SW480 (cell line): ENCODE measurements at places on chromosomes 2 and 18.

GRCh38 chr2:49286726-49287125, 132.4 kb upstream of the FSHR start:
- no peak for DNase-seq

- no peak for DNase-seq
Observed at GRCh38 chr18:30582078-30582477, 460.5 kb downstream of the DSC3 start.

GRCh38 chr2:152791979-152792378, 73.6 kb downstream of the ARL6IP6 start:
- DNase-seq: no peak

DNA sequence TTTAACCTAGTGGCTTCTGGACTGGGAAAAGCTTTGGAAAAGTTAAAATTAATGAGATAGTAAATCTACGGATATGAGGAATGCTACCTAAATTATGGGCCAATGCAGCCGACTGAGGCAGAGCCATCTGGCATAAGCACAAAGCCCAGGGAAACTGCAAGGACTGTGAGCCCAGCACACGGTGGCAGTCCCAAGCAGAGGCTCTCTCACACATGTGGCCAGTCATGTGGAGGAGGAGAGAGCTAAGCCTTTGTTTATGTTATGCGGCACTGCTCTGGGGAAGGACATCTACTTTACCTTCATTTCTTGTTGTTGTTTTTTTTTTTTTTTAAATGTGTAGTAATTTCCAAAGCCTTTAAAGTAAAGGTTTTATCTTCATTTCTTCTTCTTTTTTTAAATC, 267.0 kb downstream of the STK39 start:
- DNase-seq: no peak

DNA sequence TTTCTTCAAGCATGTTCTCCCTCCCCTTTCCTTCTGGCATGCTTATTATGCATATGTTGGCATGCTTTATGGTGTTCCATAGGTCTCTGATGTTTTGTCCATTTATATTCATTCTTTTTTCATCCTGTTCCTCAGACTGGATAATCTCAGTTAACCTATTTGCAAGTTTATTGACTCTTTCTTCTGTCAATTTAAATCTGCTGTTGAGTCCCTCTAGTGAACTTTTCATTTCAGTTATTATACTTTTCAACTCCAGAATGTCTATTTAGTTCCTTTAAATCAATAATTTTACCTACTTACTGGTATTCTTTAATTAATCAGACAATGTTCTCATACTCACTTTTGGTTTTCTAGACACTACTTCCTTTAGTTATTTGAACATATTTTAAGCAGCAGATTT, 101.2 kb downstream of the GALNT14 start:
- no peak for DNase-seq

DNA sequence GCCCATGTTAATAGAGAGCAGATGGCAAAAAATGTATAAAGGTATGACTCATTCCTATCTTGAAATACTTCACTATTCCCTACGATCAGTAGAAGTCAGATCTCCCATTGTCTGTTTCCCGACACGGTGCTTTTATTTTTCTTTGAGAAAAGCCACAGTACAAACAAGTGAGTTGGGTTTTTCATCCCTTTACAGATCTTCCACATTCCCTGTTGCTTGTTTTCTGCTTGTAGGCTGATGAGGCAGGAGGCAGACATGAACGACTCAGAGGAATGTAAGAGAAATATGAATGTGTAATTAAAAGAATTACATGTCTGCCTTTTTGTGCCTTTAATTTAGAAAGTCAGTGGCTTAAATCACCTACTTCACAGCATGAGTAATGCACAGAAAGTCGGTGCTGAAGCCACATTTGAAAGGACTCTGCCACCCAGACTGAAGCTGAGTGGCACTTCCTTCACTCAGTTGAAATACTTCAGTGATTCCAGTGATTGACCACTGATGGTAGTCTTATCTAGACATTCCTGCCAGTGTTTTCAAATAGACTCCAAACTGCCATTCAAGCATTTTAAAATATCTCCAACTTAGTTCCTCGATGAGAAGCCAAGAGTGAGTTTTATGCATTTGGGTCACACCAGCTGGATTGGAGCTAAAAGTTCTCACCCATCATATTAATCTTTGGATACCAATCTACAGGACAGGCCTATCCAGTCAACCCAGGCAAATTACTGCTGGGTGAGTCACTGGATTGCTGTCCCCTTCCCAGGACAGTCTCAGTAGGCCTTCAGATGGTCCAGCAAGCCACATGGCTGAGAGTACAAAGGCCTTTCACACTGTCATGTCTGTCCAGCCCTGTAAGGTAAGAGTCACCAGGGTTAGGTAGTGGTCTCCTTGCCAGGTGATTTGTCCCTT, 79.0 kb downstream of the COLEC12 start:
- DNase-seq: peak; percentile 26

DNA sequence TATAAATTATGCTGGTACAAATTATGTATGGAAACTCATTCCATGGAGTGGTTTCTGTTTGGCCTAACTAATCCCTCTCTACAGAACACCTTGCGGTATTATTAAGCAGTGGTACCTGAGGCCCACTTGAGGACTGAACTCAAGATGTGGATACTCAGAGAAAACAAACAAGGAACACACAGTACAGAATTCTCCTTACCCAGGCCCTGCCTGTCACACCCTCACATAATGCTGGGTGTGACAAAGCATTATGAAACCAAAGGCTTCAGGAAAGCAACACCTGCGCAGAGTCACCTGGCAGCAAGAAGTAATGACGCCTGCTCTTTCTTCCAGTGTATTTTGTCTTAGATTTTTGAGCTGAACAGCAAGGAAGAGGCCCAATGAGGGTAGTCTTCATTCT, 264.7 kb downstream of the PAX3 start:
- DNase-seq: no peak

- no peak for DNase-seq
Observed at GRCh38 chr2:156526950-156527636, 90.9 kb downstream of the GPD2 start.

DNA sequence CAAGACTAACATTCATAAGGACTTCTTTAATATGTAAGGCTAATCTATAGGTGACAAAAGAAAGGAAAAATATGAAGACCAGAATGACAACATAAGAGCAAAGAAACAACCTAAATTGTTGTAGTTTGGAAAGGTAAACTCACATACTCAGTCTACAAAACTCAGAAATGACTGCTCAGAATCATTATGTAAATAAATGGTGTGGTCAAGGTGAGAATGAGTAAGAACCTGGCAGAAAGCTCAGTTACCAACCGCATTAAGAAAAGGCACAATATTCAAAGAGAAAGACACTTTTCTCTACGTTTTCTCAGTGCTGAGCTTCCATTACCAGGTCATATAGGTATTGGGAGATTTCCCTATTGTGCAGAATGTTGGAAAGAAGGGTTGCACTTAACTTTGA, 15.8 kb downstream of the ATF2 start:
- DNase-seq: no peak

DNA sequence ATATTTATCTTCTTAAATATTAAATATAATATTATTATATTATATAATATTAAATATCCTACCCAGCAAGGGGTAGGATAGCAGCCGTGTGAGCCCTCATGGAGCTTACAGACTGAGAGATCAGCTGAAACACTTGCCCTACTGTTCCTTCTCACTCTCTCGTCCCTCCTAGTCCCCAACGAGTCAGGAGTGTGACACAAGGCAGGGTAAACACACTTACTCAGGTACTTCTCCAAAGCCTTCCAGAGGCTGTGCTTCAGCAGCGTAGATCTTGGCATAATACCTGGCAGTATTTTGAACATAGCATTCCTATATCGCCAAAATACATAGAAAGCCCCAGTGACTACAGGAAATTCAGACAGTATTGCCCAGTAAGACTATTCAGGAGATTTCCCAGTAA, 114.1 kb downstream of the ALPK2 start:
- no peak for DNase-seq

DNA sequence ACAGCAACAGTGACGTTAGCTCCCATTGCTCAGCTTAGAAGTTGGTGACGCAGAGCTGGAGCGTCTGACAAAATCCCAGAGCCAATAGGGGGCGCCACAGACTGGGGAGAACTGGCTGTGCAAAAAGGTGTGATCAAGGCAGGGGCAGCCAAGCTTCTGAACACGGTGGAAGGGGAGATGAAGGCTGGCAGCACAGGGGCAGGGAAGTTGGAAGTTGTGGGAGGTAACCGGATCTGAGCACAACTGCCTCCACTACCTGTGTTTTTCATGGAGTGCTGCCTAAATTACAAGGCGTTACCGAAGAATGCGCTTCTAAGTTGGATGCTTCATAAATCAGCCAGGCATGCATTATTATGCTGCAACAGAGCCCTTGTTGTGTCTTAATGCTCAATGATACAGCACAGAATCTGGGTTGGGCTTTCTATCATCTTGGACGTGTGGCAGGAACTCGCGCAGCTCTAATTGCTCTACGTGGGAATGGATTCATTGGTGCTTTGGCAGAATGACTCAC, 370.0 kb downstream of the SLC4A3 start:
- DNase-seq: no peak

GRCh38 chr18:3350566-3351527, 88.9 kb downstream of the MYL12B start:
- DNase-seq: peak; percentile 85

DNA sequence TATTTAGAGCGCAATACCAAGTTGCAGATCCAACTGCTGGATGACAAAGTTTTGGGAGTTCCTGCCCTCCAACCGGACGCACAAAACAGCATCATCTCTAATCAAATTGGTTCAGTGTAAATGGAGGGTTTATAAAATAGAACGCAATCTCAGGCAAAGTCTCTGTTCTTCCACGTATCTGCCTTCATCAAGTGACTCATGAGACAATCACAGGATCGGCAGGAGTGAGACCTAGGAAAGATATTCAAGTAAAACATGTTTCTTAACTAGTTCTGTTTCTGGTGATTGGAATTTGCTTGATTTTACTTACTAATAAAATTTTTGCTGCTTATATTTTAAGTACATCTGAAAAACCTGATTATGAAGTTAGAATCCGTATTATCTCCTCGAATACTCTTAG, 7.6 kb downstream of the FZD5 start:
- no peak for DNase-seq

GRCh38 chr2:234548695-234549420, 52.0 kb upstream of the ARL4C start:
- DNase-seq: no peak

DNA sequence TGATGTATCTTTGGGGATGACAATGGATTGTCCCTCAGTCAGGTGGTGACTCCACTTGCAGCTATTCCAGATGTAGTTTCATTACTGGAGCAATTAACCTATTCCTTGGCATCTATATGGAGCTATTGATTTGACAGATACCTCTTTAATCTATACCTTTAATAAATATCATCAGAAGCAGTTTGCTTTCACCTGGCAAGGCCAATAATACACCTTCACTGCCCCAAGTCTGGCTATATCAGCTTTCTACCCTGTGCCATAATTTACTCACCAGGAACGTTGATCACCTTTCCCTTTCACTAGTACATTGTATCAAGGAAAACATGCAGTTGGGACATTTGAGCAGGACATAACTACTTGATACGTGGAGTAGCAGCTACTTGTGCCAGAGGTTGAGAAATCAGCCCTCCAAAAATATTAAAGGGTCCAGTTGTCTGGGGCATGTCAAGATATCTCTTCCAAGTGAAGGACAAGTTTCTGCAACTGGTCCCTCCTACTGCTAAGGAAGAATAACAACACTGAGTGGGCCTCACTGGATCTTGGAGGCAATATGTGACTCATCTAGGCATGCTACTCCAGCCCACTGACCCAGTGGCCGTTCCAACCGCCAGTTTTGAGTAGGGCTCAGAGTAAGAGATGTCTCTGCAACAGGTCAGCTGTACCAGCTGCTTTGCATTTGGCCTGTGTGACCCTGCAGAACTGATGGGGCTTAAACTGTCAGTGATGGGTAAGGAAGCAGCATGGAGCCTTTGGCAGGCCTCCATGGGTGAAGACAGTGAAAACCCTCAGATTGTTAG, 67.0 kb downstream of the PSMG2 start:
- no peak for DNase-seq

DNA sequence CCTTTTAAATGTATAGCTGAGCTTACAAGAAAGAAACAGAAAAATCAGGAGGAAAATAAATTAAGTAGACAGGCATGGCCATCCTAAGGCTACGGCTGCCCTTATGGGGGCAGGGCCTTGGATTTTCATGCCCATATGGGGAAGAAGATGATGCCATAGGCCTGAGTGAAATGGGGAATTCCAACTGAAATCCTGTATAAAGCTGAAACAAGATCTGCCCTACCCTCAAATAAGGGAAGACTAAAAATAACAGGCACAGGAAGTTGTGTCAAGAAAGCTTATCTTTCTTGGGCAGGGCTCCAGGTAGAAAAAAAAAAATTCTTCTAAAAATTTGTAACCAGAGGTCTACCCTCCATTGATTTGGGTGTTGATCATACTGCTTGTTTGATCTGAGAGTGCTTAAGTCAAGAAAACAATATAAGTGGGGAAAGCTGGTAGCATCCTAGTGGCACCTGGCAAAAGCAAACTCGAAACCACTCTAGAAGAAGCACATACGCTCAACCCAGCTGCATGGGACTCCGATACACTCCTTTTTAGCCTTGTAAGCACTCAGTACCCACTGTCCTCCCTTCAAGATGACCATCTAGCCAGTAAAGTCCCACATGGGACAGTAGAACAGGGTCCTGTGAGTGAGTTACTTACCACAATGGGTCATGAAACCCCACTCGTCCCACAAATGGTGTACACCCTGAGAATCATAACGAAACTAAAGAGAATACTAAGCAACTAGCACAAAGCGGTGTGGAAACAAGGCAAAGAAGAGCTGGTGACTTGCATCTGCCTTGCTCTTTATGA, 22.3 kb downstream of the DNAH7 start:
- DNase-seq: no peak

DNA sequence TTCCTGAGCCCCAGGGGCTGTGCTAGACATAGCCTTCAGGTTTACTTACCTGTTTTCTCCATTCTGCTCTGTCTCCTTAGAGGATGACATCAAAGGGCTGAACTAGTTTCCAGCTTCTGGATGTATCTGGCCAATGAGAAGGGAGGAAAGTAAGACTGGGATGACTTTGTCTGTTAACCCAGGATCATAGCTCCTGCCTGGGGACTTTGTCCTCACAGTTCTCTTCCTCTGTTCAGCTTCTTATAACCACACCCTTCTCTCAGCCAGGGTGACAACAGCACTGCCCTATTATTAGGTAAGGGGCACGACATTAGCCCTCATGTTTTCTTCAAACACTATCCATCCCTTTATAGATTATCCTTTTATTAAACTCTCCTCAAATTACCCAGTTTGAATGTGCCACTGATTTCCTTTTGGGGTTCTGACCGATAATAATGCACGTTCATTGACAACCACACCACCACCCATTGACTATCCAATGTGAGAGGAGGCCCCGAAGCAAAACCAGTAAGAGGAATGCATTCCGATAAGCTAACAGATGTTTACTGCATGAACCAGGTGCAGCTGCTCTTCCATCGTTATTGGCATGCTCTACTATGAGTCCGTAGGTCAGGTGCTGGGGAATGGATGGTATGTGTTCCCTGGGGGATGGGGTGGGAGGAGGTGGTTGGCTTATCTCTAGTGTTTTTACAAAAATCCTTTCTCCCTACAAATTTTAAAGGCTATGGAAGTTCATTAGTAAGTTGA, 23.5 kb downstream of the TSN start:
- DNase-seq: peak; percentile 25

GRCh38 chr18:12702221-12703095, at the start of the genes CEP76 and PSMG2:
Gene CEP76 (minus strand): TSS chr18:12702723. CDS start chr18:12702548, 175 bp downstream.
Gene PSMG2 (plus strand): TSS chr18:12703042. CDS start chr18:12703108, 66 bp downstream.
- DNase-seq: peak; percentile 88

GRCh38 chr2:10514743-10515142, 66.6 kb upstream of the ODC1 start:
- peak; percentile 73 for DNase-seq

GRCh38 chr2:181036848-181037603, 56.6 kb downstream of the UBE2E3 start:
- DNase-seq: peak; percentile 19

- peak; percentile 47 for DNase-seq
Observed at GRCh38 chr18:22169889-22170420, 566 bp downstream of the GATA6 start.

GRCh38 chr18:68532328-68532885, 182.5 kb downstream of the TMX3 start:
- no peak for DNase-seq
